ENCODE measurements at places on chromosomes 3 and 15.

DNA sequence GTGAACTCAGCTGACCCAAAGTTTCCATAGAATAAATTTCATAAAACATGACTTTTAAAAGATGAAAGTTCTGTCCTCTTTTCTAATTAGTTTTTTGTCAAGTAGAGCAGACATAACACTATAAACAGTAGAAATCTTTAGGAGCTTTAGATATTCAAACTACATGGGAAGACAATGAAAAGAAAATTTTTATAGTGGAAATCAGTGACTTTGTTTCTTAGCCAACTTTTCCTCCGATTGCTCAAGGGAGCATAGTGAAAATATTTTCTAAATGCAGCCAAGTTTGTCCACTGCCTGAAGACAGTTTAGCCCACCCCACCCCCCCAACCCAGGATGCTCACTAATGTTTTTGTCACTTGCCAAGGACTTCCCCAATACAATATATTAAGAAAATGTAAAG lies 114.9 kb downstream of the PLD1 start:
- no peak for DNase-seq

DNA sequence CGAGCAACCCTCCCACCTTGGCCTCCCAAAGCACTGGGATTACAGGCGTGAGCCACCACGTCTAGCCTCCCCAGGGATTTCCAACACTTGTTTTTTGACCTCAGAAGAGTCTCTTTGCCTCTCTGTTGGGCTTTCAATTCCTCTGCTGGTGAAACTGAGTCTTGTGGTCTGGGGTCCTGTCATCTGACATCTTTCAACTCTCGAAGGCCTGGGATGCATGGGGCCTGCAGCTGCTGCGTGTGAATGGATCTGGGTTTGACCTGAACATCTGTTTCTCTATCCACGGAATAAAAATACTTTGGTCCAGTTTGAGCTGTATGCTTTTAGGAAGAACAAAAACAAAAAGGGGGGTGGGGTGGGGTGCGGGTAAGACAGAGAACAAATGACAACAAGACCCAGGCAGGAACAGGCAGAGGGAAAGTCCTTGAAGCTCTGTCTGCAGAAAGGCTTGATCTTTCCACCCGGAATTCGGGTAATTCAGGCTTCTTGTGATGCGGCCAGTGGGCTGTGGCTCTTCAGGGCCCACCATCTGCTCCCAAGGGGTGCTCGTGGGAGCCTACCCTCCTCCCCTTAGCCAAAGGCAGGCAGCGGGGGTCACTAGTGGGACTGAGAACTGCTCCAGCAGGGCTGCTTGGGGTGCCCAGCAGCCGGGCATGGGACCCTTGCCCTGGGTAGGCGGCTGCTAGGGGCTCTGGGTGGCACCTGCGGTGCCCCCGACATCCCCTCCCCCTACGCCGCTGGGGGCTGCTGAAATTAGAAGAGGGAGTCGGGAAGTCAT lies 71.5 kb downstream of the SLC12A8 start:
- no peak for DNase-seq

DNA sequence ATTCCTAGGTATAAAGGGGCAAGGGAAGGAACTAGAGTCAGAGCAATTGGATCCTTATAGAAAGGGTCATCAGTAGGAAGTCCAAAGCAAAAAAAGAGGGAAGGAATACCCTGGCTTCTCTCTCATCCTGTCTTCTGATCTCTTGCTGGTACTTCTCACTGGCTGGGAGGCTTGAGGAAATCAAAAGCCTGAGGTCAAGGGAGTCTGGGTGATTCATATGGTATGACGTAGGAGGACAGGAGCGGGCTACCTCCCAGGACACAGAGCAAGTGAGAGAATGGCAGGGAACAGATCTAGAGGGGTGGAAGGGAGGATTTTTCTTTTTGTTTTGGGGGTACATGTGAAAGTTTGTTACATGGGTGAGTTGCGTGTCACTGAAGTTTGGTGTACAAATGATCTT lies 76.0 kb downstream of the CFAP20DC start:
- no peak for DNase-seq

DNA sequence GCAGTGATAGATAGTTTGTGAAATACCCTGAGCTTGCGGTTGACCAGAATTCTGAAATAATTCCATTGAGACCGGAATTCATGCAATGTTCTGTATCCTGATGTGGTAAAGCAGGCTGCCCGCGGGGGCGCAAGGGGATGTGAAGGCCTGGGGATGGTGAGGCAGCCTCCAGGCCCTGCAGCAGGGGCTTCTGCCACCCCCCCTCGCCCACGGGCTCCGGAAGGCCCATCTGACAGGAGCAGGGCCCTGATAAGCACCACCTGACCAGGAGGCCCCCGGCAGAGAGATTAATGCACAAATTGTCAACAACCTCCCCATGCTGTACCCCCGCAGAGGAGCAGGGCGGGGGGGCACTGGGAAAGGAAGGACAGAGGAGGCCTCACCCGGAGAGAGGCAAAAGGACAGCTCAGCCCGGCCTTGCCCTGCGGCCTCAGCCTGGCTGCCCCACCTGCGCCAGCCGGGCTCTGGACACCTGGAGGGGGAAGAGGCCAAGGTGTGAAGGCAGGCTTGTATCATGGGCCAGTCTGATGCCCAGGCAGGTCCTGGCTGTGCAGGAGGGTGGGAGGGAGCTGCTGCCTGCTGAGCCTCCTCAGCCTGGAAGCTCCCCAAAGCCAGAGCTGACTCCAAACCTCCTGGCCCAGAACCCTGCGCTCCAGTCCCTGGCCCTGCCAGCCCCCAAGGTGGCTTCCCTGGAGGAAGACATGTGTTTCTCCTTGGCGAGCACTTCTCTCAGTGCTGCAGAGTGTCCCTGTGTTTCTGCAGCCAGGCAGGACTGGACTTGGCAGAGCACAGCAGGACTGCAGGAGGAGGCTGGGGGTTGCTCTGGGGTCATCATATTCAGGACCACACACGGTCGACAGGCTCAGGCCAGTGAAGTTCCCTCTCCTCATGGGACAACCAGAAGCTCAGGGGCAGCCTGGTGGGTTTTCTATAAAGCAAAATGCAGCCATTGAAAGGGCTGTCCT lies 46.5 kb downstream of the RPN1 start:
- DNase-seq = no peak

GRCh38 chr3:151268267-151269235 lies 9.8 kb downstream of the P2RY14 start:
- peak; percentile 62 for DNase-seq

GRCh38 chr15:74185710-74186348 lies 12.3 kb downstream of the ISLR start:
- DNase-seq = no peak

DNA sequence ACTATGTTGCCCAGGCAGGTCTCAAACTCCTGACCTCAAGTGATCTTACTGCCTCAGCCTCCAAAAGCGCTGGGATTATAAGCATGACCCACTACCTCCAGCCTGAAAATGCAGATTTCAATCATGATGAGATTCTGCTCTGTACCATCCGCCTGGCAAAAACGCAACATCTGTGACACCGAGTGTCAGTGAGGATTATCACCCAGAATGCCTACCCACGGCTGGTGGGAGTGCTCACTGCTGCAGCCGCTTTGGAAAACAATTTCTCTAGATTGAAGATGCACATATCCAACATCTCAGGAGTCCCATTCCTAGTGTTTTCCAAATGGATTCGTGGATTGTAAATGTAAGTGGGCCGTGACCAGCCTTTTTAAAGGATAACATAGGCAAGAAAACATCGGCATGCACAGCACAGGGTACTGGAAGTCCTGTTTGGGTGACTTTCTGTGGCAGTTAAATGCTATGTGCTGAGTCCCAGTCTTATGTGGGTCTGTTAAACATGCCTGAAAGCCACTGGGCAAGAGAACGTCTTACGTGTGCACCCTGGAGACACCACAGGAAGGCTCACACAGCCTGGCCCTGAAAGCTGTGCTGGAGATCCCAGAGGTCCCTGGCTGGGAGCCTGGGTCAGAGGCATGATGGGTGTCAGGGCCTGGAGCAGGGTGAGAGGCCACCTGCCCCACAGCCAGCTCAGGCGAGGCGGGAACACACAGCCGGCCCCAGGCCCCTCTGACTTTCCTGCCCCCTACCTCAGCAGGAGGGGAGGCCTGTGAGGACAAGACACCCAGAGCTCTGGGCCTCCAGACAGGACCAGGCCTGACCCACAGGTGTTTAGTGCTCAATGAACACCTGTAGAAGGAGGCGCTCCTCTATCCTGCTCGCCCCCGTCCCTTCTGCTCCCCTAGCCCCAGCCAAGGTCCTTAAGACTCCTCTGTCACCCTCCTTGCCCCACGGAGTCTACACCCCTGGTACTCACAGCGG lies 918 bp downstream of the PRSS50 start:
- no peak for DNase-seq

DNA sequence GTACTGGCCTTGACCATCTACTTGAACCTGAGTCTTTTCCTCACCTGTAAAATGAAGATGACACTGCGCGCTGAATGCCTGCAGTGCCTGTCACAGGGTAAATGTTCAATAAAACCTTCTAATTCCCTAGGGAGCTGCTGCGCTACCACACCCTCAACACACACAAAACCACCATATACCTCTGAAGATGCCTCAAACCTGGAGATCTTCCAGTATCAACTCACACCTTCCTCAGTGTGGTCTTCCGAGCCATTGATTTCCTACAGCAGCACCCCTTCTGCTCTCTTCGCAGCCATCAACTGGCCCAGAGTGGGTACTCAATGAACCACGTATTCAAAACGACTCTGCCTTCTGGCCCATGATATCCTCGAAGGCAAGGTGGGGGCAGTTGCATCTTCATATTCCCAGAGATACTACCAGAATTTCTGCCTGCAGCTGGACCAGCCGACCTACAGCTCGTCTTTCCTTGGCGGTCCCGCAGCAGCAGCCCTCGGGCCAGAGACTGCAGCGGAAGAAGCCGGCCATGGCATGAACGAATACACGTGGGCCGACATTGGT lies 695 bp downstream of the RPL32 start:
- peak; percentile 37 for DNase-seq

DNA sequence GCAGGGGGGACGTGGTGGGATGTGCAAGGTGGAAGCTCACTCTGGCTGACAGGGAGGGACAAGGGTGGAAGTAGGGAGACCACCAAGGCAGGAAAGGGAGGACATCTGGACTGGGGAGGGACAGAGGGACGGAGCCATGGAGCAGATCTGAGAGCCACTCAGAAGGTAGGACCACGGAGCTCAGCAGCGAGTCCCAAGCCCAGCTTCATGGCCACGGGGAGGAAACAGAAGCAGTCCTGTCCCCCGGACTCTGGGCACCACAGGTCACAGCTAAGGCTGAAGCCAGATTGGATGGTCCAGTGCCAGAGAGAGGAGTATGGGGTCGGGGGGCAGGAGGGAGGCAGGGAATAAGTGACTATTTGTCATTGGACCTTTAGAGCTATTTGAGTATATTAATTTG lies 220.1 kb downstream of the TBC1D2B start:
- no peak for DNase-seq

DNA sequence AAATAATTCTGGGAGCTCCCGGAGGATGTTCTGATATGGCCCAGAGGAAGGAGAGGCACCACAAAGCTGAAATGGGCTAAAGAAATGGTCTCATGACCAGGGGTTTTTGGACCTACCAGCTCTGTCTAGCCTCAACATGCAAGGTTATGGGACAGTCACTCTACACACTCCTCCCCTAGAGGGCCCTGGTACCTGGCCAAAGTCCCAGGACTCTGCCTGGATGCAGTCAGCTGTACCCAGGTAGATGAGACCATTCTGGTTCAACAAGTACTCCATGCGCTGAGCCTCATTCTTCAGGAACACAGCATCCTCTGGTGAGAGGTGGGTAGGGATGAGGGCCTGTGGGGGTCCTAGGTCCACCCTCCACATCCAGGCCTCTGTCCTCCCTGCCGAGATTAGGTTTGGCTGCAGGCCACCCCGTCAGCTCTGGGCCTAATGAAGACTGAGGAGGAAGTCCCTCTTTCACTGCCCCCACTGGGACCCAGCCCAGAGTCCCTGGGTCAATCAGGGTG lies 9.5 kb downstream of the EPB42 start:
- DNase-seq = no peak

- DNase-seq = no peak
Measured at GRCh38 chr15:85282504-85283115, 97.8 kb upstream of the AKAP13 start.

GRCh38 chr3:66582721-66583423 lies 82.0 kb upstream of the LRIG1 start:
- peak; percentile 34 for DNase-seq

DNA sequence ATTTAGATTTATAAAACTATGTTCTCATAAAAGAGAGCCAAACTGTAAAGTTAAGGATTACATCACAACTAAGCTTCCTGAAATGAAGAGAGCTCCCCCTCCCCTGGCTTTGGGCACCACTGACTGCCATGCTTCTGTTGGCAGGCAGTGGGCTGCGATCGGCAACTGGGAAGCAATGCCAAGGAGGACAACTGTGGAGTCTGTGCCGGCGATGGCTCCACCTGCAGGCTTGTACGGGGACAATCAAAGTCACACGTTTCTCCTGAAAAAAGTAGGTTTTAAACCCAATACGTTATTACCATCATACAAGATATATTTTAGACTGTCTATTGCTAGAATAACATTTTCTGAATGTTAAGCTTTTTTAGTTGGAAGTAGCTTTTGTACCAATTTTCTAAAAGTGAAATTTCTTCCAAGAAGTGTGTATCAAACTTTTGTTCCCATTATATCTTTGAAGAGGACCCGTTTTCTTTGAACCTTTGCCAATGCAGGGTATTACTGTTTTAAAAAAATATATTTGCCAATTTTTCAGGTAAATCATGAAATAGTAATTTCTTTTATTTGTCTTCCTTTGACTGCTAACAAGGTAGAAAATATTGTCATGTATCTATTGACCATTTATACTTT lies 184.1 kb downstream of the ADAMTSL3 start:
- peak; percentile 2 for DNase-seq

- DNase-seq = no peak
Measured at GRCh38 chr3:147661916-147662315, 252.8 kb downstream of the ZIC1 start.

GRCh38 chr15:30984542-30984941 lies 6.9 kb downstream of the MTMR10 start:
- DNase-seq = no peak

GRCh38 chr15:59332009-59332408 lies 40.7 kb downstream of the MYO1E start:
- DNase-seq = no peak

- DNase-seq = peak; percentile 49
Measured at GRCh38 chr15:80977627-80978036, 12.0 kb downstream of the MESD start.

- no peak for DNase-seq
Measured at GRCh38 chr3:110575702-110576101, 495.9 kb upstream of the NECTIN3 start.

DNA sequence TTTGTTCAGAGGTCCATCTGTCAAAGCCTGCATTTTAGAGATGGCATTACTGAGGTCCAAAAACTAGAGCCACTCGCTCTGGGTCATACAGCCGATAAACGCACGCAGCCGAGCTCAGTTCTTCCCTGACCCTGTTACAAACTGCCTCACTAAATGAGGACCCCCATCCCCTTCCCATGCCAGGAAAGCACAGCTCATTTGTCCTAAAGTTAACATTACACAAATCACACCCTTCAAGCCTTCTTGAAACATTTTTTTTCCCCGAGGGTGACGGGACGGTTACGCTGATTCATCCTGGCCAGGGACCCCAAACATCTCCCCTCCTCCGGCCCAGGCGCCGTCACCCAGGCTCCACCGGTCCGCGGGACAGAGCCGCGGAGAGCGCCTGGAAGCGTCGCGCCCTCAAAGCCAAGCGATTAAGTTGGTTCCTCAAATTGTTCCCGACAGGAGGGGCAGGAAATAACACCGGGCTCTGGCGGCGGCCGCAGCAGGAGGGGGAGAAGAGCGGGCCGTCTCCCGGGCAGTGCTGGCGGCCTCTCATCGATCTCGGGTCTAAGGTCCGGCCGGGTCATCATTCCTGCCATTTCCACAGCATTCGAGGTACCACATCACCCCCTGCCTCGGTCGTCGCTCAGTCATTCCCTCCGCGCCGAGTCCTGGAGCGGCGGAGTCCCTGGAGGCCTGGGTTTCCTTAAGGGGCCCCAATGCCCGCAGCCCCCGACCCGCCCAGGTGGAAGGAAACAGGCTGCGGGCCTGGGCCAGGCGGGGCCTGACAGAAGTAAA lies 619 bp upstream of the CMTM8 start:
- DNase-seq = no peak

All from activated CD4-positive, alpha-beta T cell treated with anti-CD3 and anti-CD28 coated beads, Interleukin-10, Interleukin-2, amounts not matched to agents 100 ng/mL and 50 ng/mL, durations not matched to agents 16 hours and 8 hours (primary cell).